Muscle of leg (tissue), 16 donors: ENCODE measurements at places on chromosomes 5 and 9. TPM values are rescaled to one million over a fixed set of nuclear protein-coding genes. Genes with fewer than 3 reads are reported as not detected.
A peak's percentile ranks its signal among the peaks of the same experiment; 100 is the strongest.

DNA sequence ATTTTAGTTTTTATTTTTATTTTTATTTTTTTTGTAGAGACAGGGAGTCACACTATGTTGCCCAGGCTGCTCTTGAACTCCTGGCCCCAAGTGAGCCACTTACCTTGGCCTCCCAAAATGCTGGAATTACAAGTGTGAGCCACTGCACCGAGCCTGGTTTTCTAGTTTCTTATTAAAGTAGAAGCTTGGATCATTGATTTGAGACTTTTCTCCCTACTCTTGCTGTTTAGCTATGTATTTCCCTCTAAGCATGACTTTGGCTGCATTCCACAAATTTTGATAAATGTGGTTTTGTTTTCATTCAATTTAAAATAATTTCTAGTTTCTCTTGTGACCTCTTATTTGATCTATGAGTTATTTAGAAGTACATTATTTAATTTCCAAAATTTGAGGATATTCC, 10.4 kb downstream of the SNX2 start:
- no peak overlapping the region for H3K4me3 ChIP-seq
- H3K27me3 ChIP-seq = no peaks in the 10 kb centered on the region
- no peaks in the 10 kb centered on the region for H3K36me3 ChIP-seq
- H3K27ac ChIP-seq = no peak overlapping the region

Gene SLC46A2
- total RNA-seq = 0.04 TPM

- H3K27ac ChIP-seq = no peak overlapping the region
- H3K27me3 ChIP-seq = no peaks in the 10 kb centered on the region
- no peaks in the 10 kb centered on the region for H3K36me3 ChIP-seq
- H3K4me3 ChIP-seq = no peak overlapping the region
Measured at GRCh38 chr9:118330191-118330986, 626.2 kb downstream of the TLR4 start.

- no peak overlapping the region for H3K27ac ChIP-seq
- H3K4me3 ChIP-seq = no peak overlapping the region
- no peaks in the 10 kb centered on the region for H3K27me3 ChIP-seq
- no peaks in the 10 kb centered on the region for H3K36me3 ChIP-seq
- DNase-seq = peak; percentile 71
- H3K4me1 ChIP-seq = peaks cover 9% of the 10 kb centered on the region
Measured at GRCh38 chr9:121542025-121542424, 42.4 kb upstream of the GGTA1 start.

DNA sequence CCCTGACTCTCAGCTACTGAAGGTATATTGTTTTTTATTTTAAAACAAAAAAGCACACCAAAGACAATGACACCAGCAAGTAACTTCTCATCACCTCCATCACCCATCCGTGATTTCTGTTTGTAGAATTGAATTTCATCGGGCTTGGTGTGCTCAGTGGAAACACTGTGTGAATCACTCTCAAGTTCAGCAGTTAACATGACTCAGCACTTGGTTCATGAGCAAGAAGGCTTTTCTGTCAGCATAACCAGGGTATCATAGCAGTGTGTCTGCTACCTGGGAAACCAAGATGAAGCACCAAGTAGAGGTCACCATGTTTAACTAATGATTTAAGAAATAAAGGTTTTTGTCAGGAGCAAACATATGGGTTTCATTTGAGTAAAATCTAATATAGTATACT, 123.7 kb downstream of the INSYN2B start:
- H3K27ac ChIP-seq = no peak overlapping the region
- no peaks in the 10 kb centered on the region for H3K27me3 ChIP-seq
- no peaks in the 10 kb centered on the region for H3K4me1 ChIP-seq
- peak; percentile 7 for DNase-seq
- no peaks in the 10 kb centered on the region for H3K36me3 ChIP-seq

DNA sequence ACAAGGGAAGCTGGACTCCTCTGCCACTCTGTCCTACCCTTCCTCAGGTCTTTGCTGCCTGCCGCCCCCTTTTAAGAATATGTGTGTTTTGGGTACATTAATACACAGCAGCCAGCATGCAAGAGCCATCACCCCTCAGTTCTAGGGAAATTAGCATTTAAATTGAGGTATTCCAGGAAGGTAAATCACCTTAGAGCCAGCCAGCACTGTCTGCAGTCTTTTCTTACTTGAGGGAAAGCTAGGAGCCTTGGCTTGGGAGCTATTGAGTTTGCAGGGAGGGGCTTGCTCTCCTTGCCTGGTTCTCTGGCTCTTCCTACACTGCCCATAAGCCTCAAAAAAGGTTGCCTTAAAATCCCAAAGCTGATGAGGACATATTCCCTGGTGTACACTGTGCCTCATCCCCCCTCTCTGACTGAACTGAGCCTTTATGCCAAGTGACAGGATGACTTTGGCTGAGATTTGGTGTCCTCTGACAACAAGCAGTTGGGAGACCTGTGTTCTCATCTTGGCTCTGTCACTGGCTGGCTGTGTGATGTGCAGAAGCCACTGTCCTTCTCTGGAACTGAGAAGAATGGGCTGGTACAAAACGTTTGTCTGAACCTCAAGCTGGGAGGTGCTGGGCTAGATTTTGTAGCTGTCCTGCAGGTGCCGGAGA, 54.1 kb downstream of the TRIM32 start:
- DNase-seq = no peak
- no peaks in the 10 kb centered on the region for H3K4me1 ChIP-seq
- H3K27me3 ChIP-seq = no peaks in the 10 kb centered on the region
- H3K27ac ChIP-seq = no peak overlapping the region
- H3K4me3 ChIP-seq = no peak overlapping the region

DNA sequence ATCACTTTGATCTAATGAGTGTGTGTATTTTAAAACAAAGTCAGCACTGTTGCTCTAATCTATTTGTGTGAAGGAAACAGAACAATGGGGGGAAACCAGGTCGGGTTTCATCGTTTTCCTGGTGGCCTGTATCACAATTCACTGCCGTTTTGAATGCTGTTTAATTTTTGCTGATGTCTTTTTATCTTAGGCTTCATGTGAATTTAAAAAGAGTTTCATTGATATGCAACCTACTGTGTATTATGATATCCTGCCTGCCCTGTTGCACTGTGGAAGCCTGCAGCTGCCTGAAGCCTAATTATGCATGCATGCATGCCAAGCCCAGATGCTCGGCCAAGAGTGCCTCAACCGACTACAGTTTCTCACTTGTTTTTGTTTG, 307.5 kb downstream of the ZNF608 start:
- H3K36me3 ChIP-seq = no peaks in the 10 kb centered on the region
- H3K27me3 ChIP-seq = no peaks in the 10 kb centered on the region
- H3K4me3 ChIP-seq = no peak overlapping the region
- H3K27ac ChIP-seq = no peak overlapping the region

GRCh38 chr5:170223906-170224305, 8.9 kb upstream of the C5orf58 start:
- H3K4me1 ChIP-seq = peaks cover 33% of the 10 kb centered on the region
- H3K36me3 ChIP-seq = no peaks in the 10 kb centered on the region
- no peaks in the 10 kb centered on the region for H3K27me3 ChIP-seq

DNA sequence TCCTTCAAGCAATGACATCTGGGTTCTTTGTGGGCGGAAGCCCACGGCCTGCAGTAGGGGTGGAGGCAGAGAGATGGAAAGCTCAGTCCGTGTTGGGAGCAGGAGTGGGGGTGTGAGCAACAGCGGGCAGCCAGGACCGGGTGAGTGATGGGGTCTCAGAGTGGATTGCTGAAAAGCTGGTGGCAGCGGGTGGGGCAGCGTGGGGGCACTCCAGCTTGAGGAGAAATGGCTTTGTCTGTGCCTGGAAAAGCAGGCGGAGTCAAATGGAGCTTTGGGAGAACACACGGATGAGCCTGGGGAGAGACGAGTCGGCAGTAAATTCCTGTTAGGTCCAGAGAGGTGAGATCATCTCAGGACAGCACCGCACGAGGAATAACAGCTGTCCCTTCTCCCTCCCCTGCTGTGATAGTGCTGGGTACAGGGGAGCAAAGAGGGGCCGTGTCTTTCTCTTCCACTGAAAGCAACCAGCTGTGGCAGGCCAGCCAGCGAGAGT, 42.1 kb downstream of the CACNA1B start:
- H3K36me3 ChIP-seq = no peaks in the 10 kb centered on the region
- peak; percentile 7 for DNase-seq
- no peaks in the 10 kb centered on the region for H3K27me3 ChIP-seq
- peak overlapping the region; percentile 35 for H3K27ac ChIP-seq
- peaks cover 16% of the 10 kb centered on the region for H3K4me1 ChIP-seq

Gene MARVELD2
- 0.31 TPM for total RNA-seq

- peak overlapping the region; percentile 96 for H3K27ac ChIP-seq
Measured at GRCh38 chr5:140565024-140565779, 574 bp downstream of the SLC35A4 start.

Gene CCDC127
- total RNA-seq = 6.6 TPM

GRCh38 chr5:124157320-124157719, 589.1 kb downstream of the ZNF608 start:
- H3K4me1 ChIP-seq = no peaks in the 10 kb centered on the region
- no peak for DNase-seq
- H3K27ac ChIP-seq = no peak overlapping the region

- H3K4me3 ChIP-seq = peak overlapping the region; percentile 91
- peaks cover 5% of the 10 kb centered on the region for H3K4me1 ChIP-seq
- DNase-seq = peak; percentile 37
- H3K36me3 ChIP-seq = no peaks in the 10 kb centered on the region
Measured at GRCh38 chr5:65928322-65928752, 2.0 kb downstream of the ERBIN start.

DNA sequence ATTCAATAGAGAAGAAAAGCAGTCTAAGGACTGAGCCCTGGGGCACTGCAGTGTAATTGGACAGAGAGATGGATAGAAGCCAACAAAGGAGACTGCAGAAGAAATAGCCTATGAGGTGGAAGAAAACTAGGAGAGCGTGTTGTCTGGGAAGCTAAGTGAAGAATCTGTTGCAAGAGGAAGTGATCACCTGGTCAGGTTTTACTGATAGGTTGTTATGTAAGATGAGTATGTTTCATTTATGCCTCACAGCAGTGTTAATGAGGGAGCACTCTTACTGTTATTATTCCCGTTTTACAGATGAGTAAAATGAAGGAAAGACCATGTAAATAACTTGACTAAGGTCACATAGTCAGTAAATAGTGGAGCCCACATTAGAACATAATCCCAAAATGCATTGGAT, 80.0 kb upstream of the GRHPR start:
- H3K27me3 ChIP-seq = no peaks in the 10 kb centered on the region
- no peak overlapping the region for H3K27ac ChIP-seq
- no peaks in the 10 kb centered on the region for H3K36me3 ChIP-seq

GRCh38 chr9:88732128-88732527, 197.2 kb downstream of the NXNL2 start:
- H3K27me3 ChIP-seq = no peaks in the 10 kb centered on the region
- H3K4me1 ChIP-seq = peaks cover 26% of the 10 kb centered on the region
- no peak overlapping the region for H3K27ac ChIP-seq

- no peaks in the 10 kb centered on the region for H3K36me3 ChIP-seq
- H3K27ac ChIP-seq = peak overlapping the region; percentile 45
- H3K4me3 ChIP-seq = no peak overlapping the region
Measured at GRCh38 chr5:32217886-32218396, 43.8 kb upstream of the GOLPH3 start.

GRCh38 chr5:149268928-149269557, 2.6 kb upstream of the AFAP1L1 start:
- peak; percentile 37 for DNase-seq
- H3K36me3 ChIP-seq = no peaks in the 10 kb centered on the region
- peaks cover 15% of the 10 kb centered on the region for H3K4me1 ChIP-seq
- no peak overlapping the region for H3K4me3 ChIP-seq
- H3K27me3 ChIP-seq = peaks cover 20% of the 10 kb centered on the region

- H3K27ac ChIP-seq = no peak overlapping the region
- H3K4me3 ChIP-seq = no peak overlapping the region
- H3K4me1 ChIP-seq = no peaks in the 10 kb centered on the region
- H3K27me3 ChIP-seq = no peaks in the 10 kb centered on the region
Measured at GRCh38 chr9:78745331-78745730, 448.4 kb downstream of the PSAT1 start.

DNA sequence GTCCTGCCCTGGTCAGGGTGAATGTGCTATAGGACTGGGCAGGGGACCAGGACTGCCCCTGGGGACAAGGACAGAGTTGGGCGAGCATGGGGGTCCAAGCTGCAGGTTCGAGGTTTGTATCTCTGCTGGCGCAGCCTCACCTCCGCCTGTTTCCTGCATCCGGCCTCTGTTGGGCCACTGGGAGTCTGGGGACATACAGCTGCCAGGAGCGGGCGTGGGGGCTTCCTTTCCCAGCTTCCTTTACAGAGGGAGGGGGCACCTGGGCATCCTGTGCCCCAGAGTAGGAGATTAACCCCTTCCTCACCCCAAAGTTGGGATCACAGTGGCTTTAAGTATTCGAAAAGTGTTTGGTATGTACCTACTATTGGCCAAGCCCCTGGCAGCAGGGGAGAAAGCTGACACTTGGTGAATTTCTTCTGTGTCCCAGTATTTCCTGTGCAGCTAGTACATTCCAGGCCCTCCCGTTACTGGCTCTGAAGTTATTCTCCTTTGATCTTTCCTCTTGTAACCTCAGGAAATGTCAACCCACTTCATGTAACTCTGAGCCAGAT, 19.0 kb downstream of the OLFML2A start:
- peaks cover 43% of the 10 kb centered on the region for H3K36me3 ChIP-seq
- H3K27me3 ChIP-seq = no peaks in the 10 kb centered on the region
- no peak for DNase-seq
- peaks cover 90% of the 10 kb centered on the region for H3K4me1 ChIP-seq
- H3K4me3 ChIP-seq = no peak overlapping the region

Gene CNTNAP3
- 2.9 TPM for total RNA-seq

GRCh38 chr9:73153793-73154227, 2.1 kb downstream of the ANXA1 start:
- peak overlapping the region; percentile 41 for H3K4me3 ChIP-seq
- H3K27me3 ChIP-seq = no peaks in the 10 kb centered on the region
- peak; percentile 56 for DNase-seq

GRCh38 chr9:16202914-16203728, 650.3 kb downstream of the CCDC171 start:
- H3K27me3 ChIP-seq = peaks cover 2% of the 10 kb centered on the region
- no peak overlapping the region for H3K4me3 ChIP-seq
- H3K4me1 ChIP-seq = peaks cover 2% of the 10 kb centered on the region
- H3K27ac ChIP-seq = no peak overlapping the region
- DNase-seq = no peak
